ENCODE measurements at places on chromosomes 16 and 17. TPM values are rescaled to one million over a fixed set of nuclear protein-coding genes. Genes with fewer than 3 reads are reported as not detected.

CFAP119 gene
- 1.8 TPM for total RNA-seq

DNA sequence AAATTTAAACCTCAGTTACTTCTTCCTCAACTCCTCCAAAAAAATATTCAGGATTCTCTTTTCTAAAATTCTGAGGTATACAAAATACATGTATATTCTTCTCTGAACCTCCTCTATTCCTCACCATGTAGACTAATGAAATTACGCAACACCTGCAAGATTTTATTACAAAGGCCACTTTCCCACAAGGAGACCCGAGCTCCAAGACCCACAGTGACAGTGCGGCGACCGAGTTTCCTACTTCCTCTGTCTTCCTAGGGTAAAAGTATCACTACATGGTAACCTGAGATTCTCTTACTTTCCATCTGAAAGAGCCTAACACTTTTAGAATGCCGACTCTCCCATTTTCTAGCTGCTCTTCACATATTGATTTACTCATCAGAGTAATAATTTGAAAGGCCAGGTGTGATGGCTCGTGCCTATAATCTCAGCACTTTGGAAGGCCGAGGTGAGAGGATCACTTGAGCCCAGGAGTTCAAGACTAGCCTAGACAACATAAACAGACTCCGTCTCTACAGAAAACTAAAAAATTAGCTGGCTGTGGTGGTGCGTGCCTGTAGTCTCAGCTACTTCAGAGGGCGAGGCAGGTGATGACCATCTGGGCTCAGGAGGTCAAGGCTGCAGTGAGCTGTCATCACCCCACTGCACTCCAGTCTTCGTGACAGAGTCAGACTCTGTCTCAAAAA, 35.7 kb downstream of the CYTH1 start:
- H3K36me3 ChIP-seq: peaks cover 5% of the 10 kb centered on the region
- H3K27me3 ChIP-seq: no peaks in the 10 kb centered on the region
- peaks cover 5% of the 10 kb centered on the region for H3K4me1 ChIP-seq
- no peak overlapping the region for H3K27ac ChIP-seq
- H3K4me3 ChIP-seq: no peak overlapping the region

GPR179 gene
- total RNA-seq: 0.22 TPM

MYH13 gene
- 0.31 TPM for total RNA-seq

DNA sequence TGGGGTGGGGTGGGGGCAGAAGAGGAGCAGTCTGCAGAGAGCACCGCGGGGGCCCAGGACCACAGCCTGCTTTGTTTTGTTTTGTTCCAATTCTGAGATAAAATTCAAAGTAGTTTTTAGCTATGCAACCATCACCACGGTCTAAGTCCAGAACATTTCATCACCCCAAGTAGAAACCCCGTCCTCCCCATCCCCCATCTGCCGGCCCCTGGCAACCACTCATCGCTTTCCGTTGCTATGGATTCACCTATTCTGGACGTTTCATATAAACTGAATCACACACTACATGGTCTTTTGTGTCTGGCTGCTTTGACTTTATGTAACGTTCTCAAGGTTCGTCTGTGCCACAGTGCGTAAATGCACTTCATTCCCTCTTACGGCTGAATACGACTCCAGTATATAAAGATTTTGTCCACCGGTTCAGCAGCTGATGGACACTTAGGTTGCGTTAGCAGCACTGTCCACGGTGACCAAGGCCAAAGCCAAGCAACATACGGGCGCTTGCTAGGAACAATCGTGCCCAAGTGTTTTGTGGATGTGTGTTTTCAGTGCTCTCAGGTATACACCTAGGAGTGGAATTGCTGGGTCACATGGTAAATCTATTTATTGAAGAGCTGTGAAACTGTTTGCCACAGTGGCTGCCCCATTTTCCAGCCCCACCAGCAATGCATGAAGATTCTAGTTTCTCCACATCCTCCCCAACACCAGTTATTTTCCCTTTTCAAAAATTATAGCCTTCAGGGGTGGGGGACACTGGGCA, 27.7 kb upstream of the RASD1 start:
- H3K27ac ChIP-seq: no peak overlapping the region
- H3K36me3 ChIP-seq: peaks cover 10% of the 10 kb centered on the region
- no peak for DNase-seq
- no peaks in the 10 kb centered on the region for H3K27me3 ChIP-seq
- peaks cover 58% of the 10 kb centered on the region for H3K4me1 ChIP-seq
